A549 treated with CpdA at 1 μM for 4 hours (cell line): ENCODE measurements at places on chromosomes 2 and 18. TPM values are rescaled to one million over a fixed set of nuclear protein-coding genes. Genes with fewer than 3 reads are reported as not detected.

PRKCE gene
- 8.5 to 11.6 TPM (median 9.2 TPM) in 5 replicates for total RNA-seq

DNAH6 gene
- 0.02 to 0.05 TPM (median 0.04 TPM) in 4 of 5 replicates, not detected in the other for total RNA-seq

DSG1 gene
- total RNA-seq = not detected in 5 replicates

SIX2 gene
- 0.12 to 0.35 TPM (median 0.22 TPM) in 5 replicates for total RNA-seq

PROKR1 gene
- 0.03 TPM in 1 of 5 replicates, not detected in the others for total RNA-seq

KIF5C gene
- 0.27 to 0.50 TPM (median 0.33 TPM) in 5 replicates for total RNA-seq

UGT1A10 gene
- total RNA-seq = 0.02 to 0.26 TPM (median 0.21 TPM) in 3 of 5 replicates, not detected in the others

CFC1 gene
- total RNA-seq = not detected in 5 replicates

TUBB8B gene
- total RNA-seq = not detected in 5 replicates

MC2R gene
- not detected in 5 replicates for total RNA-seq

SEMA4C gene
- total RNA-seq = 16.7 to 24.5 TPM (median 21.2 TPM) in 5 replicates

ZBTB7C gene
- 0.03 to 0.10 TPM (median 0.06 TPM) in 5 replicates for total RNA-seq

NT5C1B gene
- not detected in 5 replicates for total RNA-seq

PRSS56 gene
- 0.08 to 0.20 TPM (median 0.14 TPM) in 4 of 5 replicates, not detected in the other for total RNA-seq

PIEZO2 gene
- 0.41 to 0.79 TPM (median 0.58 TPM) in 5 replicates for total RNA-seq

EGR4 gene
- total RNA-seq = 0.16 to 0.30 TPM (median 0.27 TPM) in 5 replicates

DQX1 gene
- 0.09 to 0.22 TPM (median 0.13 TPM) in 5 replicates for total RNA-seq

AMER3 gene
- total RNA-seq = not detected in 5 replicates
